A549 treated with DMSO at 1 μM for 4 hours (cell line): ENCODE measurements at places on chromosomes 1 and 21. TPM values are rescaled to one million over a fixed set of nuclear protein-coding genes. Genes with fewer than 3 reads are reported as not detected.

S100A13 gene
- 154 to 169 TPM (median 160 TPM) in 5 replicates for total RNA-seq

TRAF3IP3 gene
- total RNA-seq, result not detected in 5 replicates

ADGRB2 gene
- 5.7 to 7.7 TPM (median 7.4 TPM) in 5 replicates for total RNA-seq

NEK2 gene
- 40.4 to 53.0 TPM (median 49.2 TPM) in 5 replicates for total RNA-seq

CBR3 gene
- total RNA-seq, result 12.3 to 16.7 TPM (median 14.1 TPM) in 5 replicates

AADACL3 gene
- not detected in 5 replicates for total RNA-seq

IL6R gene
- 10.6 to 15.0 TPM (median 12.2 TPM) in 5 replicates for total RNA-seq

IL10 gene
- total RNA-seq, result not detected in 5 replicates

LYST gene
- 4.6 to 6.5 TPM (median 5.7 TPM) in 5 replicates for total RNA-seq

GPR153 gene
- total RNA-seq, result 0.99 to 1.4 TPM (median 1.2 TPM) in 5 replicates

CELA3B gene
- total RNA-seq, result not detected in 5 replicates

WDR64 gene
- total RNA-seq, result not detected in 5 replicates

SYTL1 gene
- 0.10 to 0.68 TPM (median 0.35 TPM) in 5 replicates for total RNA-seq

PKN2 gene
- 12.7 to 20.0 TPM (median 17.4 TPM) in 5 replicates for total RNA-seq

LENEP gene
- not detected in 5 replicates for total RNA-seq

IL24 gene
- 0.16 to 0.44 TPM (median 0.40 TPM) in 5 replicates for total RNA-seq

TMEM82 gene
- total RNA-seq, result not detected in 5 replicates

A3GALT2 gene
- total RNA-seq, result not detected in 5 replicates

F13B gene
- 0.05 to 0.13 TPM in 2 of 5 replicates, not detected in the others for total RNA-seq

KDF1 gene
- not detected in 5 replicates for total RNA-seq

OLIG1 gene
- 0.07 TPM in 1 of 5 replicates, not detected in the others for total RNA-seq

LCE1B gene
- total RNA-seq, result not detected in 5 replicates

SYT14 gene
- 0.05 to 0.11 TPM (median 0.06 TPM) in 5 replicates for total RNA-seq

SLC45A1 gene
- 2.6 to 3.8 TPM (median 2.9 TPM) in 5 replicates for total RNA-seq

MSH4 gene
- total RNA-seq, result 0.02 to 0.07 TPM (median 0.03 TPM) in 3 of 5 replicates, not detected in the others

CFAP410 gene
- total RNA-seq, result 7.0 to 8.7 TPM (median 7.8 TPM) in 5 replicates

PCBP3 gene
- 0.80 to 1.3 TPM (median 1.1 TPM) in 5 replicates for total RNA-seq

LRRC53 gene
- not detected in 5 replicates for total RNA-seq

NLRP3 gene
- total RNA-seq, result not detected in 5 replicates

ACTA1 gene
- 0.12 to 0.22 TPM (median 0.16 TPM) in 4 of 5 replicates, not detected in the other for total RNA-seq

DRAXIN gene
- 0.09 to 0.23 TPM (median 0.17 TPM) in 5 replicates for total RNA-seq

OR10R2 gene
- total RNA-seq, result not detected in 5 replicates

CELA3A gene
- total RNA-seq, result not detected in 5 replicates

ZNF695 gene
- 2.3 to 3.6 TPM (median 2.5 TPM) in 5 replicates for total RNA-seq

CDCA8 gene
- total RNA-seq, result 47.5 to 51.4 TPM (median 48.9 TPM) in 5 replicates

FAM20B gene
- 19.1 to 27.0 TPM (median 24.2 TPM) in 5 replicates for total RNA-seq

TEX38 gene
- 0.16 TPM in 1 of 5 replicates, not detected in the others for total RNA-seq

CA14 gene
- not detected in 5 replicates for total RNA-seq

PTGER3 gene
- not detected in 5 replicates for total RNA-seq

TMEM51 gene
- 36.6 to 44.8 TPM (median 41.1 TPM) in 5 replicates for total RNA-seq

CR2 gene
- total RNA-seq, result not detected in 5 replicates

FAM177B gene
- total RNA-seq, result not detected in 5 replicates

KCND3 gene
- total RNA-seq, result 0.01 to 0.02 TPM in 2 of 5 replicates, not detected in the others

HSF2BP gene
- 1.2 to 2.0 TPM (median 1.6 TPM) in 5 replicates for total RNA-seq

RAP1A gene
- total RNA-seq, result 23.8 to 35.2 TPM (median 28.7 TPM) in 5 replicates

TNNI3K gene
- total RNA-seq, result not detected in 5 replicates

AIM2 gene
- total RNA-seq, result not detected in 5 replicates

RUNX3 gene
- 5.1 to 9.6 TPM (median 6.2 TPM) in 5 replicates for total RNA-seq

CFAP107 gene
- not detected in 5 replicates for total RNA-seq

G0S2 gene
- 2.4 to 4.1 TPM (median 3.1 TPM) in 5 replicates for total RNA-seq
